ENCODE measurements at places on chromosomes 7 and 10. TPM values are rescaled to one million over a fixed set of nuclear protein-coding genes. Genes with fewer than 3 reads are reported as not detected.
A peak's percentile ranks its signal among the peaks of the same experiment; 100 is the strongest.

Gene ITIH2
- not detected for total RNA-seq

Gene WEE2
- not detected for total RNA-seq

Gene SEMA3A
- total RNA-seq: 36.5 TPM

Gene EIF3A
- 91.3 TPM for total RNA-seq

Gene WNT8B
- total RNA-seq: not detected

Gene PPP1R17
- not detected for total RNA-seq

Gene MOSPD3
- total RNA-seq: 17.5 TPM

Gene AMPH
- total RNA-seq: 1.9 TPM

- no peak overlapping the region for H3K4me3 ChIP-seq
- 0 out of 2 replicates have a peak, but pooled peaks cover 3% of the 10 kb centered on the region for H3K27me3 ChIP-seq
- no peak for DNase-seq
- no peak overlapping the region for H3K27ac ChIP-seq
- H3K4me1 ChIP-seq: no peaks in the 10 kb centered on the region
- H3K36me3 ChIP-seq: no peaks in the 10 kb centered on the region
Observed at GRCh38 chr10:114726820-114727271, 68.8 kb upstream of the ABLIM1 start.

DNA sequence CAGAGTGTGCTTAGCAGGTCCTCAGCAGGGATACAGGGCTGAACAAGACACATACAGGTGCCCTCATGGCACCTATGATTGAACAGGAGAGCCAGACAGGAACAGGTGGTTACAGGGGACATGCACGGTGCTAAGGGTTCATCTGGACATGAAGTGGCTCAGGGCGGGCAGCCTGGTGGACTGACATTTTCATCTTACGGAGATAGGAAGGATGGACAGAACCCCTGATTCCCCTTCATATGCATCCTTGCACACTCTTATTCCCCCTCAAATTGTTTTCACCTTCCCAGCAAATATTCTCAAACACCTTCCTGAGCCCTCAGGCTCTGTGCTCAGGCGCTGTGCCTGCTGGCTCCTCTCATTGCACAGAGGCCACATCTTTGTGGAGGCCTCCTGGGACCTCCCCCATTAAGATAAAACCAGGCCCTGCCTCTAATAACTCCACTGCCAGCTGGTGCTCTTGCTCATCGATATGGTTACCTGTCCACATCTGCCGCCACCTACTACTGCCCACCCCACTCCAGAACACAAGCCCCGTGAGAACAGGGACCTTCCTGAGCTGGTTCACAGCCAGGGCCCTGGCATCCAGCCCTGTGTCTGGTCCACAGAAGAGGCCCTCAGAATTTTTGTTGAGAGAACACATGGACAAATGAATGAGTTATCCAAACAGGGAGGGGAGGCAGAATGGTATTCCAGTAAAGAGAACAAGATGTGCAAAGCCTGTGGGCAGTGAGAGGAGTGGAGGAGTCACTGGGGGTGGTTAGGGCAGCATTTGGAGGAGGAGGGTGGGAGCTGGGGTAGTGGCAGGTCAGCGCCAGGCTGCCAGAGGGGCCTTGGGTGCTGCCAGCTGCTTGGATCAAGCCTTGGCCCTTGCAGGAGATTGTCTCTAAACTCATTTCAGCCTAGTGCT, 68.9 kb upstream of the AQP1 start:
- peaks cover 8% of the 10 kb centered on the region for H3K4me1 ChIP-seq
- no peak overlapping the region for H3K4me3 ChIP-seq
- no peak overlapping the region for H3K27ac ChIP-seq

DNA sequence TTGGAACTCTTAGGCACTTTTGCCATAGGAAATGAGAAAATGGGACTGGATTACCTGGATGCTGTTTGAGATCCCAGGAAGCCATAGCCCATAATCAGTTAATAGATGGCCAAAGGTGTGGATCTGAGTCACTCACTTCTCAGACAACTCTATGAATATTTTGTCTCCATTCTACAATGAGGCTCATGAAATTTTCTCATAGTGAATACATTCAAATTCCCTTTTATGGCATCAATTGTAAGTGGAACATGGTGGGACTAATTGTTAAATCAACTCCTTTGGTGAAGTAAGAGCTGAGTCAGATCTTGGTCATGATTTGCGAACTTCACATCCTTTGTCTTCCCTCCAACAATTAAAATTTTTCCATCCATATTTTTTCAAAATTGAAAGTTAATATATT, 222.1 kb downstream of the ARL4A start:
- H3K36me3 ChIP-seq: no peaks in the 10 kb centered on the region
- no peaks in the 10 kb centered on the region for H3K4me1 ChIP-seq
- no peak overlapping the region for H3K4me3 ChIP-seq
- H3K27ac ChIP-seq: no peak overlapping the region
- H3K27me3 ChIP-seq: no peaks in the 10 kb centered on the region
- no peak for DNase-seq

- H3K4me1 ChIP-seq: no peaks in the 10 kb centered on the region
- no peaks in the 10 kb centered on the region for H3K36me3 ChIP-seq
- peak; percentile 43 for DNase-seq
- H3K4me3 ChIP-seq: no peak overlapping the region
Observed at GRCh38 chr10:125782616-125783015, 7.0 kb upstream of the MMP21 start.

DNA sequence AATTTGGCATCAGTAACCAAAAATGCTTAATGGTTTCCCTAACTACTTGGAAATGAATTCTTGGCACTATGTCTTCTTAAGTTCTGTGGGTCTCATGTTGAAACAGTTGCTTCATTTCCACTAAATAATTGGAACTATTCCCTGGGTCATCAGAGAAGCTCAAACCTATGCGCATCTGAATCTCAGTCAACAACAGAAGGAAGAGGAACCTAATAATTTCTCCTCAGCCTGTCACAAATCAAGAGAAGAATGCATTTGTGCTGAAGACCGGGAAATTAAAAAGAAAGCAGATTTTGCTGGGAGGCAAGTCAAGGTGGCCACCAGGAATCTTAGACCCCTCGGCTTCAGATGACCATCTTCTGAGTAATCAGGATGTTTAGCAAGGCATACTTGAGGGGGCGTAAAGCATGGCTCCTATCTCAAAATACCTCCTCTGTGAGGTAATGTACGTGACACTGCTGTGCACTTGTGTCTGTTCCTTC, 41.4 kb downstream of the TOMM7 start:
- H3K36me3 ChIP-seq: no peaks in the 10 kb centered on the region
- H3K4me3 ChIP-seq: peak overlapping the region; percentile 53
- DNase-seq: peak; percentile 87

GRCh38 chr7:142140401-142140959, 29.0 kb downstream of the MGAM2 start:
- no peak overlapping the region for H3K27ac ChIP-seq
- H3K4me3 ChIP-seq: no peak overlapping the region
- no peaks in the 10 kb centered on the region for H3K36me3 ChIP-seq
- no peaks in the 10 kb centered on the region for H3K4me1 ChIP-seq
- DNase-seq: no peak

DNA sequence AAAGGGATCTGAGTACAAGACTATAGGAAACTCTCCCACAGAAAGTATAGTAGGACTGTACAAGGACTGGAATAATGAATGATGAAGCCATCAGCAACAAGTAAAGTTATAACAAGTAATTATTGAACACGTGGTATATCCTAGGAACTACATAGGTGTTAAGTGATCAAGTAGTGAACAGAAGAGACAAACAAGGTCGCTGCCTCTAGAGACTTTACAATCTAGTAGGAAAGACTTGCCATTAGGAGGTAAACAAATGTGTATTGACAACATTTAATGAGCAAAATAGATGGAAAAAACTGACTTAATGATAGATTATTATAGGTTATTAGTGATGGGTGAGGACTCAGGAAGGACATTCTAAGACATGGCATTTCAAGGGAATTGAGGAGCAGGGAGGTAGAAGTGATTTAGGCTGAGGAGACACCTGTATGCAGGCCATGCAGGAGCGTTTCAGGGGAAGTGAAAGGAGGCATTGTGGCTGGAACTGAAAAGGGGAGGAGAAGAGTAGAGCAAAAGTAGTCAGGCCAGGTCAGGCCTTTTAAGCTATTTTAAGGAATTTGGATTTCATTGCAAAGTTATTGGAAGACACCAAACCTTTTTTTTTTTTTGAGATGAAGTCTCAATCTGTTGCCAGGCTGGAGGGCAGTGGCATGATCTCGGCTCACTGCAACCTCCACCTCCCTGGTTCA, 8.5 kb upstream of the GLCCI1 start:
- peaks cover 37% of the 10 kb centered on the region for H3K4me1 ChIP-seq
- no peak overlapping the region for H3K4me3 ChIP-seq
- no peak overlapping the region for H3K27ac ChIP-seq
- no peaks in the 10 kb centered on the region for H3K36me3 ChIP-seq

DNA sequence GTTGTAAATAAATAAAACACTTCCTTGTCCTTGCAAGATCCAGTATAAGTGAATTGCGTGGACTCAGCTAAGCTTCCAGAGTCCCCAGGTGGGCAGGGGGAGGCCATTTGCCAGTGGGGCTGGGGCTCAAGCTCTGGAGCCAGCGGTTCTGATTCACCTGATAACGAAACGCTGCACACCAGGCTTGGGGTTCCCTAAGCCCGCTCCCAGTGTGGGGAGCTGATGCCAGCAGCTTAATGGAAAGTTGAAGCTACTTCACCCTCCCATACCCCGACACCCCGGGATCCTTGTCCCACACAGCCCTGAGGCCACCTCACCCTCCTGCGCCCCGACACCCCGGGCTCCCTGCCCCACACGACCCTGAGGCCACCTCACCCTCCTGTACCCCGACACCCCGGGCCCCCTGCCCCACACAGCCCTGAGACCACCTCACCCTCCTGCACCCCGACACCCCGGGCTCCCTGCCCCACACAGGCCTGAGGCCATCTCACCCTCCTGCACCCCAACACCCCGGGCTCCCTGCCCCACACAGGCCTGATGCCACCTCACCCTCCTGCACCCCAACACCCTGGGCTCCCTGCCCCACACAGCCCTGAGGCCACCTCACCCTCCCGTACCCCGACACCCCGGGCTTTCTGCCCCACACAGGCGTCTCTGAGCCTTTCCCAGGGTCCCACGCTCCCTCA, 30.8 kb downstream of the FKBP6 start:
- DNase-seq: no peak
- no peaks in the 10 kb centered on the region for H3K4me1 ChIP-seq
- no peaks in the 10 kb centered on the region for H3K36me3 ChIP-seq
- H3K4me3 ChIP-seq: 0 out of 2 replicates have a peak overlapping the region, but pooled peaks have one; percentile 45
- H3K27me3 ChIP-seq: peaks cover 14% of the 10 kb centered on the region

GRCh38 chr7:1851721-1852516, 181.8 kb downstream of the ELFN1 start:
- H3K27ac ChIP-seq: no peak overlapping the region
- H3K4me3 ChIP-seq: no peak overlapping the region
- no peaks in the 10 kb centered on the region for H3K4me1 ChIP-seq
- no peaks in the 10 kb centered on the region for H3K36me3 ChIP-seq
- no peak for DNase-seq
- H3K27me3 ChIP-seq: no peaks in the 10 kb centered on the region

GRCh38 chr10:51766423-51767102, 67.2 kb upstream of the CSTF2T start:
- no peak overlapping the region for H3K27ac ChIP-seq
- no peaks in the 10 kb centered on the region for H3K36me3 ChIP-seq
- no peaks in the 10 kb centered on the region for H3K27me3 ChIP-seq
- H3K4me3 ChIP-seq: no peak overlapping the region

DNA sequence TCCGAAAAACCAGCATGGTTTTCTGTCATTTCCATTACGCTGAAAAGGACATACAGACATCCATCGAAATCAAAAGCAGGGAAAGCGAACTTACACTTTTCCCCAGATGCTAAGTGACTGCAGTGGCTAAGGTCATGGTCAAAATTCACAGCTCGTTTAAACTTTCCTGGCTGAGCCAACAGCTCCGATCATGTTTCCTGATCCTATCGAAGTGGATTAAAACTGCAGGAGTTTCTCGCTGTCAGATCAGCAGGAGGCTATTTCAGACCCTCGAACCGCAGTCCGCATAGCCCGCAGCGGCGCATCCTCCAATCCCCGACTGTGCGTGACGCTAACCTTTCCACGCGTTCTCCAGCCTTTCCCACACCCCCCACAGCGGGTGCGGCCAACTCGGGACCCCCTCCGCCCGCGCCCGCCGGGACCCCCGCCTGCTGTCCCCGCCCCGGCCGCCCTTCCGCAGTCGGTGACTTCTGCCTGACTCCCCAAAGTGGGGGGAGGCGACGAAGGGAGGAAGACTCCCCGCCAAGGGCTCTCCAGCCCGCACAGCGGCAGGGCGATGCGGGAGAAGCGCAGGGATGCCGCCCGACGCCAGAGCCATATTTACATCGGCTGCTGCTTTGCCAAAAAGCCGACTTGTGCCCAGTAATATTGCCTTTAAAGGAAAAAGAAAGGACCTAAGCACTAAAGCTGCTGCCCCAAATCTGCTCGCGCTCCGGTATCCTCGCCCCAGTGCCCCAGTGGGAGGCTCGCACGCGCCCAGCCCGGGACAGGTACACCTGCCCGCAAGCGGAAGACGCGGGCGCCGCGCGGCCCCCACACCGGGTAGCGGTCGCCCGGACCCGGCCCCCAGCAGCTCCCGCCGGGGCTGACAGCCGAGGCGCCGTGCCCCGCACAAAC, 1.2 kb downstream of the PIP4K2A start:
- peak overlapping the region; percentile 52 for H3K27ac ChIP-seq
- H3K27me3 ChIP-seq: no peaks in the 10 kb centered on the region
- no peaks in the 10 kb centered on the region for H3K36me3 ChIP-seq
- H3K4me1 ChIP-seq: peaks cover 16% of the 10 kb centered on the region
- peak; percentile 66 for DNase-seq

- peak; percentile 29 for DNase-seq
- no peaks in the 10 kb centered on the region for H3K36me3 ChIP-seq
- no peak overlapping the region for H3K4me3 ChIP-seq
- H3K27ac ChIP-seq: no peak overlapping the region
- no peaks in the 10 kb centered on the region for H3K27me3 ChIP-seq
- 0 out of 2 replicates have a peak, but pooled peaks cover 3% of the 10 kb centered on the region for H3K4me1 ChIP-seq
Observed at GRCh38 chr7:87784424-87784823, 91.7 kb downstream of the SLC25A40 start.

DNA sequence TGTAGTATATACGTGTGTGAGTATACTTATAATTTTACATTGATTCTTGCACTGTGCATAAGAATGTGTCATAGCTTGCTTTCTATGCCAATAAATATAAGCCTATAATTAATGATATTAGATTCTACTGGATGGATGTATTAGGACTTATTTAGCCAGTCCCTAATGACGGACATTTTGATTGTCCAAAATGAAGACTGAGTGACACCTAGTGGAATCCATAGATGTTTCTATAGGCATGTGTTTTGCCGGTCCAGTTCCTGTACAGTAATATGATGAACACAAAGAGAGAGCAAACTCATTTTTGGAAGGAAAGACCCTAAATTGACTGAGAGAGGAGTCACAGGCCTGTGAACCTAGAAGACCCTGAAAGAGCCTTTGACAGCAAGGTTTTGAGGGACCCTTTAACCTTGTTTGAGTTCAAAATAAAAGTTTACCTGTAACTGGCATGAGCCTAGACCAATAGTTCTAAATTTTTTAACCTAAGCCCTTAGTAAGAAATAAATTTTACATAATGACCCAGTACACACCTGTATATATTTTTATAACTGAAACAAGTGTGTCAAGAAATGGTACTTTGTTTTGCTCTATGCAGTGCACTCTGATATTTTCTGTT, 42.4 kb upstream of the AGBL3 start:
- no peaks in the 10 kb centered on the region for H3K27me3 ChIP-seq
- H3K4me3 ChIP-seq: no peak overlapping the region

GRCh38 chr7:121873289-121874194, 581 bp downstream of the PTPRZ1 start:
- peaks cover 6% of the 10 kb centered on the region for H3K4me1 ChIP-seq
- H3K27me3 ChIP-seq: peaks cover 55% of the 10 kb centered on the region
- peak overlapping the region; percentile 75 for H3K4me3 ChIP-seq
- DNase-seq: peak; percentile 33
